ENCODE measurements at places on chromosomes 3 and 15.

DNA sequence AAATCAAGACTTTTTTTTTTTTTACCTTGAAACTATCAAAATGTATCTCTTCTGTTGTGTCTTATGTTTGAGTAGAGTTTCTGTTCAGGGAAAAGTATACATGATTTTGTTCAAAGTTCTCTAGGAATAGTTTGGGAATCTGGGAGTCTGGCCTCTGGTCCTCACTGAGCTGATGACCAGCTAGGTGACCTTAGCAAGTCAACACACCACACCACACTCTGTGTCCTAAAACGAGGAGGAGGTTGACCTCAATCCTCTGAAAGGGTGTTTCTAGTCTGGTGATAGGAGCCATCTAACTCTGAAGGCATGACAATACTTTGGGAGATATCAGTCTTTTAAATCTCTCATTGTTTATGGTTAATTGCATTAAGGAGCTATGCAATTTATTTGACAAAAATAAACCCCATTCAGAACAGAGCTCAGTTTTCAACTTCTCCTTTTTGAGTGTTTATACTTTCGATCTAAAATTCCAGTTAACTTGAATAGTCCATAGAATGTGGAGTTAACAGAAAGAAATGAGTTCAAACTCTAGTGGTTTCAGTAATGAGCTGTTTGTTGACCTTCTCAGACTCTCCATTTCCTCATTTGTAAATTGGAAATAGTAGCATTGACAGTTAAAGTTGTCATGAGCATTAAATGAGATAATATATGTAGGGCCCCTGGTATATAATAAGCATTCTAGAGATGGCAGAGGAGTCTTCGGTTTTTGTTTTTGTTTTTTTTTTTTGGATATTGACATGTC is 112.2 kb upstream of the LRRN1 start:
- no peak for DNase-seq

GRCh38 chr3:25442486-25442885 is 14.4 kb downstream of the RARB start:
- DNase-seq = no peak

DNA sequence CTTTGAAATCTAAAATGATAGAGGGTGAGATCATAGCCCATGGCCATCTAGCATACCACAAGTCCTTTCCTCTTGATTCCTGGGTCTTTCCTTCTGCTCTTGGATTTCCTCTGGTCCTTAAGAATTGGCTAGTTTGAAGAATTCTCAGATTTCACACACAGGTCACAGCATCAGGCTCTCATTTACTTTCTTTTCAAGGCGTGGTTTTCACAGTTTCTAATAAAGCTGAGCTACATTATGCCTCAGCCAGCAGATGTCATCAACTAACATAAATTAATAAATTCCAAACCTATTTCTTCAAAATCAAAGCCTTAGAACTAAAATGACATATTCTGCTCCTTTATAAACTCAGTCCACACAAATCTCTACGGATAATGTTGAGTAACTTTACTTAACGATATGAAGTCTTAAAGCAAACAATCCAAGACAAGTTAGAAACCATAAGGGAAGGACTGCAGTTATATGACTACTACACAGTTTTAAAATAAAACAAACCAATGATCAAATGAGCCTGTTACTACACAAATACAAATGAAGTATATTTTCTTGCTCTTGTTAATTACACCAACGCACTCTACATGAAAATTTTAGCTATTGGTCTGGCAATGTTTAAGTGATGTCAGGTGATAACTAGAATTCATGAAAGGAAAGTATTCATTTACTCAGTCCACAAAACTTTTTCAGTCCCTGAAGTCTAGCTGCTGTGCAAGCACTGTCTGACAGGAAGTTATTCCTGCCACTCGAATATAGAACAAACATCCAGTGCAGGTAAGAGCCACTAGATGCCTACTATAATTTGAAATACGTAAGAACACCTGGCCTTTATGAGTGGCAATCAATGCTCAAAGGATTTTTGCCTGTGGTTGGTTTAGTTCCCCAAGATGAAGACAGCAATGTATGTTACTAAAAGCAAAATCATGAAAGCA is 9.2 kb downstream of the CCDC14 start:
- no peak for DNase-seq

DNA sequence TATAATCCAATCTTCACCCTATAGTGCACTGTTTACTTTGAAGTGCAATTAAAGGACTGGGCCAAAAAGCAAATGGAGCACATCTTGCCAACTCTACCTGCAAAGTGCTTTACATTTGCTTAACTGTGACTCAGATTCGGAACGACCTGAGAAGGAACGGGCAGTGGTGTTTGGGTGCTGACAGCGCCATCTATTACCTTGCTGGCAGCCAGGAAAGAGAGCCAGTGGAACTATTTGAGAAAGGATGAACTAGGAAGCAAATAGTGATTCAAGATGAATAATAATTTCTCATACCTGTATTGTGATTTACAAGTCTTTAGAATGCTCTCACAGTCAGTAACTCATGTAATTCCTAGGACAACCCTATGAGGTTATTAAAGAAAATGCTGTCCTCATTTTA is 312.9 kb downstream of the PDCD6IP start:
- no peak for DNase-seq

DNA sequence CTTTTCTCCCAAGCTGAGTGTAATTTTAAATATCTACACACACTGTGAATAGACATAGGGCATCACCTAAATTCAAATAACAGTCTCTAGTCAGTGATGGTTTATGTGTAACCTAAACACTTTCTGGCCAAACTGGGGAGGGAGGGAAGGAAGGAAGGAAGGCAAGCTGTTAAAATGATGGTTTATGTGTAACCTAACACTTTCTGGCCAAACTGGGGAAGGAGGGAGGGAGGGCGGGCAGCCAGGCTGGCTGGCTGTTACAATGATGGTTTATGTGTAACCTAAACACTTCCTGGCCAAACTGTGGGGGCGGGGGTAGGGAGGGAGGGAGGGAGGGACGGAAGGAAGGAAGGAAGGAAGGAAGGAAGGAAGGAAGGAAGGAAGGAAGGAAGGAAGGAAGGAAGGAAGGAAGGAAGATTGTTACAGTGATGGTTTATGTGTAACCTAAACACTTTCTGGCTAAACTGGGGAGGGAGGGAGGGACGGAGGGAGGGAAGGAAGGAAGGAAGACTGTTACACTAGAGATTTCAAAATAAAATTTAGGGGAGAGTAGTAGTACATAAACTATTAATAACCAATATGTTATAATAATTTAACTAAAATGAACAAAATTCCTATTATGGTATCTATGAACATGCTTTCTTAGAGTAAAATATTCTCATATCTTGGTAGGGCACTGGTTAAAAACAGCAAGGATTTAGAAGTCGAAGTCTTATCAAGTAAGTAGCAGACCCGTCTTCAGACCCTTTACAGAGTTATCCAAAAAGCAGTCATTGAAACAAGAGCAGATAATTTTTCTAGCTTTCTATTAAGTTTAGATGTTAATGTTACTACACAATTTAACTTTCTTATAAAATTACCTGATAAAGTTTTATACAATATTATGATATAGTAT is 148.1 kb downstream of the LMLN start:
- no peak for DNase-seq

- no peak for DNase-seq
Observed at GRCh38 chr3:112187300-112187699, 54.3 kb upstream of the GCSAM start.

GRCh38 chr15:90520365-90520764 is 9.4 kb upstream of the CRTC3 start:
- no peak for DNase-seq

GRCh38 chr15:92906563-92907081 is 6.5 kb downstream of the CHD2 start:
- DNase-seq = no peak

DNA sequence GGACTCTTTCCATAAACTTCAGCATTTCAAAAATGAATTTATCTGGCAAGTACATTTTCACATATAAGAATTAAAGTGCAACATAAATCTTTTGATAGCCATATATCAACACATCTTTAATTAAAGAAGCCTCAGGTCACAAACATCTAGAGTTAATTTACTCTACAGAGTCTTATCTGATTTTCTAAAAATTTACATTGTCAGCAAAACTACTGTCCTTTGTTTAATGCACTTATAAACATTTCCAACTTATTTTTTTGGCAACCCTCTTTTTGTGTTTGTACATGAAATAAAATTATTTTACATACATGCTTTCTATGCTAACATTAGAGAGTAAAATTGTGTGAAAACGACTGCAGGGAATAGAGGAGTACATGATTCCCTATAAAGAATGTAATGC is 416.8 kb upstream of the ARL6 start:
- DNase-seq = no peak

DNA sequence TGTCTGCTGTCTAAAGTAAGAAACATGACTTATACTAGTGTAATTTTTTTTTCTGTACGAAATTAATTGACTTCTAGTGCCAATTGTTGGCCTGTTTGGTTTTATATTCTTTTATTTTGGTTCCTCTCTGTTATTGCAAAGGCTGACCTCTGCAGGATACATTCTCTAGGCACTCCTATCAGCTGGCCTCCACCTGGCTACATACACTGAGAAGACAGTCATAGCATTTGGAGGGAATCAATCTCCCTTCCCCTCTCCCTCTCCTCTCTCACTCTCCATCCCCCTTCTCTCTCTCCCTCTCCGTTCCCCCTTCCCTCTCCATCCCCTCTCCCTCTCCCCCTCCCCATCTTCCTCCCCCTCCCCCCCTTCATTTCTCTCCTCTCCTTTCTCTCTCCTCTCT is 116.7 kb downstream of the MCTP2 start:
- DNase-seq = no peak

GRCh38 chr3:177474652-177475355 is 277.5 kb upstream of the TBL1XR1 start:
- no peak for DNase-seq

GRCh38 chr3:196932600-196932999 is 9.7 kb downstream of the NCBP2 start:
- no peak for DNase-seq

- DNase-seq = no peak
Observed at GRCh38 chr3:100129941-100130340, 15.6 kb upstream of the FILIP1L start.

Data from GM12864 (cell line).